ENCODE measurements at places on chromosomes 16 and 17.

DNA sequence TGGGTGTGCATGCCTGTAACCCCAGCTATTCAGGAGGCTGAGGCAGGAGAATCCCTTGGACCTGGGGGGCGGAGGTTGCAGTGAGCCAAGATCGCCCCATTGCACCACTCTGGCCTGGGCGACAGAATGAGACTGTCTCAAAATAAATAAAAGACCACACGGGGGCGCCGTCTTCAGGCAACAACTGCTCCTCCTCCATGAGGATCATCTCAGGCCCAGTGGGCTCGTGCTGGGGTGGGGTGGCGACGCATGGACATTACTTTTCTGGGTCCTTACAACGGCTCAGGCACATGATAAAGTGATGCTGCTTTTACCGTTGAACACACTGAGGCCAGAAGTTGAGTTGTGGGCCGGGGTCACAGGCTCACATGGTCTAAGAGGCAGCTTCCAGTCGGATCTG, 56.2 kb downstream of the PRMT7 start:
- peak; percentile 46 for DNase-seq

DNA sequence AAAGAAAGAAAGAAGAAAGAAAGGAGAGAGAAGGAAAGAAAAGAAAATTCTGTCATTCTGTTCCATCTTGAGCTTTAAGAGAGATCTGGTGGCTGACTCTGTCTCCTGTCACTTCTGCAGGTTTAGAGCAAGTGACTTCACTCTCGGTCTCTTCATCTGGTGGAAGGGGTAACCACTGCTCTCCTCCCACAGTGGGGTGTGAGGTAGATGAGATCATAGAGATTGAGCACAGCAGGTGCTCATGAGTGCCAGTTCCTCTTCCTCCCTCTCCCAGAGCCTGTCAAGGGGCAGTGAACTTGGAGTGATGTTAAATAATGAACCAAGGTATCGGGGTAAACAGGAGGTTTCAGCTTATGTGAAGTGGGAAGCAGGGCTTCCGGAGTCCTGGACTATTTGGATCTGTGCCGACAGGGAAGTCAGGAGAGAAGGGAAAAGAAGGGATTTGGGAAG, 47.7 kb downstream of the BEAN1 start:
- DNase-seq: peak; percentile 49

DNA sequence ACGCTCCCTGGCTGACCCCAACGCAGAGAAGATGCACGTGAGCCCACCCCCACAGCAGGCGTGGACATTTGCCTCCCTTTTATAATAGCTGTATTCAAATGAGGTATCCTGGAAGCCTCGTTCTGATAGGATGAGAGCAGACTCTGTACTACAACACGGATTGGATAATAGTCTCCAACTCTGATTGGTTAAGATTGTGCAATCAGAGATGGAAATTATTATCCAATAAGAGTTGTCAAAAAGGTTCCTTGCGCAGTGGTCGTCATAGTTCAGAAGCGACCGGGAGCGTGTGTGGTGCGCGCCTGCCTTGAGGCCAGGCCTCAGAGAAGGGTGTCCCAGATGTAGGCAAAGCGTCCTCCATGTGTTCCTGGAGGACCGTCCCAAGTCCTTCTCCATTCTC, 104.6 kb downstream of the USP22 start:
- DNase-seq: no peak

DNA sequence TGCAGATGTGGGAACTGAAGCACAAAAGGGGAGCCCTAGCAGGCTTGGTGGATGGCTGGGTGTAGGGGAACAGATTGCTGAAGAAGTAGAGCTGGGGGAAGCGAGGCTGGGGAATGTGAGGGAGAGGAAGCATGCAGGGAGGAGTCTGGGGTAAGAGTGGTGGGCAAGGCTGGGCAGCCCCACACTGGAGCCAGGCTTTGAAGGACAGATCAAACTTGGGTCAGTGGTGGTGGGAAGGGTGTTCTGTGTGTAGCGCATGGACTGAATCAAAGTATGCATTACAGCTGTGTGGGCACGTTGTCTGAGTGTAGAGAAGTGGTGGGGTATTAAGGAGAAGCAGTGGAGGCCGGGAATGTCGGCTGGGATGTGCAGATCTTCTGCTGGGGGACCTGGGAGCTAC, 116.0 kb downstream of the CYLD start:
- no peak for DNase-seq

- DNase-seq: no peak
Observed at GRCh38 chr17:67280279-67280678, 35.3 kb upstream of the HELZ start.

DNA sequence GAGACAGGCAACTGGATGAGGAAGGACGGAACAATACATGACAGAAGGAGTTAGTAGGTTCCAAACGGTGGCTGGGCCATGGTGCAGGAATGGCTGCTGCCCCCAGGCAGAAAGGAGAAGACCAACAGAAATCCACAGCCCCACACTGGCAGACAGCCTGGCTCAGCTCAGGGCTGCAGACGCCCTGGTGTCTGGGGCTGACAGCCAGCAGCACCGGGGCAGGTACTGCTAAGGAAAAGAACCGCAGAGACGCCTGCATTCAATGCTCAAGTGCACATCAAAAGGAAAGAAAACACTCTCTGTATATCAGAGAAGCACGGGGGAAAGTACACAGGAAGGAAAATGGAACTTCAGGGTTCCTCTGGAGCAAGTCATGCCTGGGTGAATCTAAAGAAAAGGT, 53.4 kb downstream of the GAS7 start:
- DNase-seq: no peak

DNA sequence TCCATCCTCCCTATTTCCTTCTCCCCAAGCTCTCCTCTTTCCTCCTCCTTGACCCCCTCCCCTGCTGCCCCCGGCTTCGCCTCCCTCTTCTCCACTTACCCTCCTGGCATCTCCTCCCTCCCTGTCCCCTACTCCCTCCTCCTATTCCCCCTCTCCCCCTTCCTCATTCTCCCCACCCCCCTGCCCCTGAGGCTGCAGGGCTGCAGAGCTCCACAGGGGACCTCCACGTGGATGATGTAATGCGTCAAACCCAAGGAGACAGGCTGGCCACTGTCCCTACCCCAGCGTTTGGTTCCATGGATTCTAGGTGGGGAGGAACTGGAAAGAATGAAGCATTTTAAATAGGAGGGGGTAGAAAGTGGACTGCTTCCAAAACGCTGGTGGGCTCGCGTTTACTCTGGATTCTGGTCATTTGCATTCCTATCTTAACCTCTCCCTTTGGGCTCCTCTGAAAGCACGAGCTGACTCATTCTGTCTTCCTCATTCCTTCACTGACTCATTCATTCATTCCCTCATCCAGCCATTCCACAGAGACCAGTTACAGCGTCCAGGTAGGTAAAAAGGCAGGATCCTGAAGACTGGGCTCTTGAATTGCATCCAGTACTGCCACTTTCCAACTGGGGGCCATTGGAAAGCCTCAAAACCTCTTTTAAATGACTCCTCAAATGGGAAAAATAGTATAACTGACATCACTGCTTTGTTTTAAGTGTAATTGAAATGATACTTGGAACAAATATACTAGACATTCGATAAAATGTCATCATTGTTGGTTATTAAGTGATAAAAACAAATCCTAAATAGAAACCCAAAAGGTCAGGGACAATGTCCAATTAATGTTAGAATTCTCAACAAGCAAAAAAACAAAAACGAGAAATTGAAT, 943 bp upstream of the COTL1 start:
- peak; percentile 71 for DNase-seq

- DNase-seq: no peak
Observed at GRCh38 chr16:57538235-57538721, 1.9 kb upstream of the CCDC102A start.

DNA sequence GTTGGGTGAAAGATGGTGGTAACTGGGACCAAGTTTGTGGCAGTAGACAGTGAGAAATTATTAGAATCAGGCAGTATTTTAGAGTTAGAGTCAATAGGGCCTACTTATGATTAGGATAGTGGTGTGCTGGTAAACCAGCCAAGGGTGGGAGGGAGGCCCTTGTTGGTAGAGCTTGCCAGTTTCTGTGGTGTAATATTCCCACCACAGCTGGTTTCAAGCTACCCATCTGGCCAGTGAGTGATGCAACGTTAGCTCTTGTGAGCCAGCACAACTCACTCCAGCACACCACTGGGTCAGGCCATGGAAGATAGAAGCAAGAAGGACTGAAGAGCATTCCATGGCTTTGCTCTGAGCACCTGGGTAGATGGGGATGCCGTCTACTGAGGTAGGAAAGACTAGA, 34.9 kb downstream of the GNAO1 start:
- no peak for DNase-seq

- no peak for DNase-seq
Observed at GRCh38 chr16:80518436-80518835, 22.4 kb upstream of the DYNLRB2 start.

DNA sequence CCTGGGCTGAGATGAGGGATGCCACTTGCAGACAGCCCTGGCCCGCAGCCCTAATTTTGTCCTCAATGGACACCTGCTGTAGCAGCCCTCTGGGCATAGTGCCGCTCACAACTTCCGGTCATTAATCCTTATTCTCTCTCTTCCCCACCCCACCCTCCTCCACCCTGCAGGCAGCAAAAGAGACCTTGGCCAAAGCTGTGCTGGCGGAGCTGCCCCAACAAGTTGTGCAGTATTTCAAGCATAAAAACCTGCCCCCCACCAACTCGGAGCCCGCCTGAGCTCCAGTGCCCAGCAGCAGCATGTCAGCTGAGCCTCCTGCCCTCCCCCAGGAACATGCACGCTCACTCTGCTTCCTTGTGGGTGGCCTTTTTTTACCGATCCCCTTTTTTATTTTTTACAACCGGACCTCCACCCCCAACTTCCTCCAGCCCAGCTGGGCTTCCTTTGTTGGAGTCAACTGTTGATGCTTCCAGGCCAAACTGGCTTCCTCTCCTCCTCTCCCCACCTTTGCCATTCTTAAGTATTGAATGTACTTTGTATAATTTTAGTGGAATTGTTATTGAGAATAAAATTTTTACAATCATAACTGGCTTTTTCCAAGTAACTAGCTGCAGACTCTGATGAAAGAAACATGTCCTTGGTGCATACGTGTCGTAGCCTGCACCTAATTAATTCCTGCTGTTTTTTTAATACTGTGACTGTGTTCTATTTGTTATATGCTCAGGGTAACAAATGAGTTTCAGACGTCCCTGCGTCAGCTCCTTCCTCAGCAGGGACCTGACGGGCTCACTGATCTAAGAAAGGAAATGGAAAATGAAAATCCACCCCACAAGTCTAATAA, 38.2 kb downstream of the PSME3IP1 start:
- DNase-seq: no peak

DNA sequence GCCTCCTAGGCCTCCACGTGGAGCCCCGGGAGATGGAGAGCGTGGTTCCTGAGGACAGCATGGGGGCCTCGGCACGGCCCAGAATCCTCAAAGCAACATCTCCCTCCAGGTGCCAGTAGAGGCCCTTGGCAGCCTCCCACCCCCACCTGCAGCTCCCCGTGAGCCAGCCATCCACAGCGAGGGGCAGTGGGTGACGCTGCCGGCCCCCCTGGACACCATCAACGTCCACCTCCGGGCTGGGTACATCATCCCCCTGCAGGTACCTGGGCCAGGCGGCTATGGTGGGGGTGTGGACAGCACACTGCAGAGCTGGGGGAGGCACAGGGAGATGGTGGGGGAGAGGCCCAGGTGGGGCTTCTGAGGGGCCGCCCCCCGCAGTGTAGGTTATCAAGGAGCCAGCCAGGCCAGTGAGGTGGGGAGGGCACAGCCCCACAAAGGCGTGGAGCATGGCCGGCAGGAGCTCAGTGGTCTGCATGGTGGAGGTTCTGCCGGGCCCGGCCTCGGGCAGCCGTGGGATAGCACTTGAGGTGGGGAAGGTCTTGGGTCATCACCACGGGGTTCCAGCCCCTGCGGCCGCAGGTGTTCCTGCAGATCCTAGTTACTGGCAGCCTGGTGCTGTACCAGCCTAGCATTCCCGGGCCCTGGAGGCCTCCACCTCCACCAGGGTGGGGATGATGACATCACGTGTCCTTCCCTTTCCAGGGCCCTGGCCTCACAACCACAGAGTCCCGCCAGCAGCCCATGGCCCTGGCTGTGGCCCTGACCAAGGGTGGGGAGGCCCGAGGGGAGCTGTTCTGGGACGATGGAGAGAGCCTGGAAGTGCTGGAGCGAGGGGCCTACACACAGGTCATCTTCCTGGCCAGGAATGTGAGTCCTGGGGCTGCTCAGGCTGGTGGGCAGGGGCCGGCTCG, 16.4 kb downstream of the GAA start:
- DNase-seq: no peak

GRCh38 chr17:75499313-75500022, 15.9 kb downstream of the CASKIN2 start:
- DNase-seq: no peak

- no peak for DNase-seq
Observed at GRCh38 chr17:63476854-63477479, at the start of gene ACE. Gene ACE (plus strand): TSS chr17:63477061. CDS start chr17:63477095, 34 bp downstream.

GRCh38 chr17:19384723-19385391, 2.1 kb downstream of the MFAP4 start:
- DNase-seq: no peak

GRCh38 chr16:57764341-57765159, 29.0 kb downstream of the KATNB1 start:
- peak; percentile 70 for DNase-seq

GRCh38 chr16:14640538-14640937, 7.8 kb downstream of the BFAR start:
- no peak for DNase-seq

DNA sequence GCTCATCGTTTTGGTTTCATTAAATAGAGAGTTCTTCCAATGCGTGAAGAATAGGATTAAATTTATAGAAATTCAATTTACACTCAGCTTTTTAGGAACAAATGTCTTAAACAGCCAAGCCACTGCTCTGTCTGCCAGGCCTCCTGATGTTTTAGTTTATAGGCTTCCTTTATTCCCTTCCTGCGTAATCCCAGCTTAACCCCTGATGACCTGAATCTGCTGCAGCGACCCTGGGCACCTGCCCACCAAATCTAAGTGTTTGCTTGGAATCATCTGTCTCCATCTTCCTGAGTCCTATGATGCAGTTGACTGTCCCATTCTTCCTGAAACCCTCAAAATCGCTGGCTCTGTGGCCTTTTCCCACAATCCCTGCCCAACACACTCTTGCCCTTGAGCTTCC, 179.9 kb downstream of the GSG1L start:
- DNase-seq: no peak

DNA sequence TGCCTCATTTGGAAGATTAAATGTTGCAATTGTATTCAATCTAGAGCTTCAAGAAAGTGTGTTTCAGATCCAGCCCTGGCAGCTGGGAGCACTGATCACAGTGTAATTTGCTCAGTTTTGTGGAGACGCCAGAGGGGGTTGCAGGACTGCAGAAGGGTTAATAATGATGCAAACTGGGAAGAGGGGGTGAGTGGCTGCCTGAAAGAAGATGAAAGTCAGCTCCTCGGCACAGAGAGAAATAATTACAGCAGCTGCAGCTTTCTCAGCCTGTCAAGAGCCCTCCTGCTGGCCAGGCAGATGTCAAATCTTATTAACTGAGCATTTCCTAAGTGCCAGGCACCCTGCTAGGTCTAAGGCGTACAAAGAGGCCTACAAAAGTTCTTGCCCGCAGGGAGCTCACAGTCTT, 97.7 kb downstream of the ZNF18 start:
- no peak for DNase-seq

- peak; percentile 24 for DNase-seq
Observed at GRCh38 chr16:48231727-48232492, 12.2 kb upstream of the LONP2 start.

GRCh38 chr16:48321317-48322036, 63.7 kb downstream of the SIAH1 start:
- no peak for DNase-seq

Data from H54 (cell line).